Lung microvascular endothelial cell (primary cell): ENCODE measurements at places on chromosomes 5 and 9. TPM values are rescaled to one million over a fixed set of nuclear protein-coding genes. Genes with fewer than 3 reads are reported as not detected.

GRCh38 chr5:75214928-75215327, 21.8 kb downstream of the ANKRD31 start:
- DNase-seq = no peak

DNA sequence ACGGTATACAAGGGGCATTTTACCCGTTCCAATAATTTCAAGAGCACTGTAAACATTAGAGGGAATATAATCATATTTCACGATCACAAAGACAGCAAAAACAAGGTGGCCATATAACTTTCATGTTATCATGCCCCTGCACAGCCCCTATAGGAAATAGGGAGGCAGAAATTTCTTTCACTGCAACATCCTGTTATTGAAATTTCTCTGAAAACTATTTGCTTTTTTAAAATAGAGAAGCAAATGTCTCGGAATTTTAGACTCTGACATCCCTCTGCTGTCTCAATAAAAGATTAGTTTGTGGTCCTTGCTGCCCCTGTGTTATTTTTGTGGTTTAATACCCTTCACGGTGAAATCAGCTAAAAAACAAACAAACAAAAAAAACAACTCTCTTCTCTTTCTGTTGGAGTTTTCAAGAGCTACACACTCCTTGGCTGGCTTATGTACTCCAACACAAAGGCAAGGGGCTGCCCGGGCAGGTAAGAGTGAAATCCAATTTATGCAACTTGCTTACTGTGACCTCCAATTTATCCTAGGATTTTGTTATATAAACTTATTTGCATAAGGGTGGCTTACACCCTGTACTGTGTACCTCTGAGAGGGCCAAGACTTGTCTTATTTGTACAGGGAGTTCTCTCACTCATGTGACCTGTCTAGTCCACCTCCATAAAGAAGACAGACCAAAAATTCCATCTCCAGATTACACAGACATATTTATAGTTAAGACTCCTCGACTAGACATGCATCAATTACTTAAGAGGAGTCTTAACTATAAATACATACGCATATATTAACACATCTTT, 223.6 kb downstream of the MLLT3 start:
- DNase-seq = peak; percentile 80

MCC gene
- total RNA-seq = 14.6 and 16.9 TPM in 2 replicates

PCDHB7 gene
- total RNA-seq = 0.44 and 2.4 TPM in 2 replicates

CAMK2A gene
- total RNA-seq = not detected in 2 replicates

OTP gene
- not detected in 2 replicates for total RNA-seq

GRCh38 chr5:102031711-102032110, 264.4 kb downstream of the SLCO4C1 start:
- no peak for DNase-seq

GRCh38 chr5:69309380-69309779, 23.2 kb downstream of the CCDC125 start:
- no peak for DNase-seq

ZNF366 gene
- total RNA-seq = 0.40 and 1.3 TPM in 2 replicates

SLC30A5 gene
- 39.2 and 72.4 TPM in 2 replicates for total RNA-seq

DNA sequence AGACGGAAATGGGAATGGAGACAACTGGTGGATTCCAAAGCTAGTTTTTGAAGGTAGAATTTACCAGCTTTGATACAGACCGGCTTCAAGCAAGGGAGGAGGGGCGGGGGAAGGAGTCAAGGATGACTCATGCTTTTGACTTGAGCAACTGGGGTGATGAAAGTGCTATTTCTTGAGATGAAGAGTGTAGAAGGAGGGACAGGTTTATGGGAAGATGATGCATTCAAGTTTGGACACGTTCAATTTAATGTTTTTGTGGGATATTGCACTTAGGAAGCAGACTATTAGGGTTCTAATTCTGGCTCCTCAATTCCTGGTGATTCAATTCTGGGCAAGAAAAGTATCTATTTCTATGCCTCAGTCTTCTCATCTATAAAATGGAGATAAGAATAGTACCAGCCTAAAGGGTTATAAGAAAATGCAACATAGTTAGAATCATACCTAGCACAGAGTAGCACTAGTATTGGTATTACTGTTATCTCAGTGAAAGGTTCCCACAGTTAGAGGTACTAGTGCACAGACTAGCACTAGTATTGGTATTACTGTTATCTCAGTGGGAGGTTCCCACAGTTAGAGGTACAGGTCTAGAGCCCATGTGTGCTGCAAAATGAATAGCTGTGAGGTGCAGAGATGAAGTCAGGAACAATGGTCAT, 4.6 kb downstream of the NIPAL4 start:
- no peak for DNase-seq

DNA sequence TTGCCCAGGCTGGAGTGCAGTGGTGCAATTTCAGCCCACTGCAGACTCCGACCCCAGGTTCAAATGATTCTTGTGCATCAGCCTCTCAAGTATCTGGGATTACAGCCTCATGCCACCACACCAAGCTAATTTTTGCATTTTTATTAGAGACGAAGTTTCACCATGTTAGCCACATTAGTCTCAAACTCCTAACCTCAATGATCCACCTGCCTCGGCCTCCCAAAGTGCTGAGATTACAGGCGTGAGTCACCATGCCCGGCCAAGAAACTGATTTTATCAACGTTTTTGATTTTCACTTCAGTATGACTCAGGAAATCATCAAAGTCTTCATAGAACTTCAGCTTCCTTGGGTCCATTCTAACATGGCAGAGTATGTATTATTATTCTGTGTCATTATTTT, 125.4 kb downstream of the GABRG2 start:
- DNase-seq = no peak

GRCh38 chr9:104027295-104027694, 66.8 kb upstream of the SMC2 start:
- peak; percentile 1 for DNase-seq

GFPT2 gene
- total RNA-seq = 0.79 and 1.1 TPM in 2 replicates

DNA sequence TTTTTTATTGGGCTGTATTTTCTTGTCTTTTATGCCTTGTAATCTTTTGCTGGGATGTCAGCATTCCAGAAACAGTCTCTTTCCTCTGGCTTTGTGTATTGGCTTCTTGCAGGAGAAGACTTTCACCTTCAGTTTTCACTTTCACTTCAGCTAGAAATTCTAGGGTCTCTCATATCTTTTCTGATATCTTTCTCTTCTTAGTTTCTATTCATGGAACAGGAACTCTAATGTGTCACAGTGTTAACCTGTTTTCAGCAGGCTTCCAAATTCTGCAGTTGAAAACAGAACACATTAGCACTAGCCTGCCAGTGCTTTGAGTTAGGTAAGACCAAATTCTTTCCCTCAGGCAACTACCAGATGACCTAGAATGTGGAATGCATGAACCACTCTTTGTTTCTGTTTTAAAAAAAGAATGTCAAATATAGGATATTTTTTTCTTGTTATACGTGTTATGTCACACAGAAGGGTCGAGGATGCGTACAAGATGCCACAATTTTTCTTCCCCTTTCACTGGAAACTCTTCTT, 164.7 kb downstream of the TUSC1 start:
- DNase-seq = no peak

GRCh38 chr5:153964880-153965645, 73.6 kb downstream of the FAM114A2 start:
- DNase-seq = peak; percentile 76
